Epithelial cell of proximal tubule (primary cell): ENCODE measurements at places on chromosomes 6 and 20. TPM values are rescaled to one million over a fixed set of nuclear protein-coding genes. Genes with fewer than 3 reads are reported as not detected.

Gene SLC35B2
- total RNA-seq, result 70.9 and 76.8 TPM in 2 replicates

Gene RHAG
- not detected in 2 replicates for total RNA-seq

Gene ZNF335
- total RNA-seq, result 14.9 and 16.0 TPM in 2 replicates

Gene FAM209B
- not detected in 2 replicates for total RNA-seq

Gene KIF6
- 0.22 and 0.69 TPM in 2 replicates for total RNA-seq

Gene NMBR
- total RNA-seq, result not detected in 2 replicates

Gene IDH3B
- 99.3 and 123 TPM in 2 replicates for total RNA-seq

Gene VSX1
- total RNA-seq, result not detected in 2 replicates

Gene RIMS4
- 0.07 TPM in 1 of 2 replicates, not detected in the other for total RNA-seq

Gene TMEM244
- not detected in 2 replicates for total RNA-seq

Gene PDCD2
- 91.2 and 123 TPM in 2 replicates for total RNA-seq

Gene NRN1
- 0.72 and 1.1 TPM in 2 replicates for total RNA-seq

Gene ZC2HC1B
- total RNA-seq, result not detected in 2 replicates

Gene SLC22A7
- not detected in 2 replicates for total RNA-seq

Gene DEFB124
- not detected in 2 replicates for total RNA-seq

Gene TREML1
- not detected in 2 replicates for total RNA-seq

Gene EMILIN3
- 0.40 and 1.2 TPM in 2 replicates for total RNA-seq

Gene SNPH
- total RNA-seq, result 4.6 and 7.2 TPM in 2 replicates

Gene FNDC11
- total RNA-seq, result 1.7 TPM in 2 replicates

Gene GGTLC1
- not detected in 2 replicates for total RNA-seq

Gene MICA
- 25.7 and 46.8 TPM in 2 replicates for total RNA-seq

Gene BNIP5
- under 0.01 TPM in 1 of 2 replicates, not detected in the other for total RNA-seq
